Keratinocyte (primary cell): ENCODE measurements at places on chromosomes 16 and 17. TPM values are rescaled to one million over a fixed set of nuclear protein-coding genes. Genes with fewer than 3 reads are reported as not detected.

Gene DLX4
- polyA plus RNA-seq = 0.10 to 0.22 TPM (median 0.18 TPM) in 3 replicates

Gene SLFN12L
- 0.05 to 0.09 TPM (median 0.06 TPM) in 3 replicates for polyA plus RNA-seq

Gene DNAH9
- 0.37 to 0.46 TPM (median 0.42 TPM) in 3 replicates for polyA plus RNA-seq

Gene TMEM204
- polyA plus RNA-seq = 0.86 to 1.3 TPM (median 1.0 TPM) in 3 replicates

Gene KRT33B
- polyA plus RNA-seq = 0.18 to 0.33 TPM (median 0.21 TPM) in 3 replicates

Gene OR3A1
- polyA plus RNA-seq = not detected in 3 replicates

Gene ANKRD40CL
- not detected in 3 replicates for polyA plus RNA-seq

Gene SEPTIN12
- not detected in 3 replicates for polyA plus RNA-seq

Gene KRTAP4-6
- not detected in 3 replicates for polyA plus RNA-seq

Gene STX1B
- polyA plus RNA-seq = 0.34 to 0.55 TPM (median 0.50 TPM) in 3 replicates

Gene SMPD3
- polyA plus RNA-seq = 0.05 to 0.34 TPM (median 0.14 TPM) in 3 replicates

Gene RAB11FIP4
- polyA plus RNA-seq = 9.1 to 9.3 TPM (median 9.2 TPM) in 3 replicates

Gene TAX1BP3
- polyA plus RNA-seq = 105 to 197 TPM (median 126 TPM) in 3 replicates

Gene RNU2-1
- polyA plus RNA-seq = not detected in 3 replicates

Gene DDX52
- 10.3 to 22.4 TPM (median 21.8 TPM) in 3 replicates for polyA plus RNA-seq

Gene CXCL16
- 12.8 to 15.8 TPM (median 15.7 TPM) in 3 replicates for polyA plus RNA-seq

Gene ACAP1
- polyA plus RNA-seq = 0.33 to 3.1 TPM (median 1.7 TPM) in 3 replicates

Gene MT3
- polyA plus RNA-seq = not detected in 3 replicates

Gene CDC27
- polyA plus RNA-seq = 70.8 to 95.6 TPM (median 94.0 TPM) in 3 replicates

Gene MYH2
- polyA plus RNA-seq = not detected in 3 replicates

Gene C17orf107
- 0.31 to 0.68 TPM (median 0.33 TPM) in 3 replicates for polyA plus RNA-seq

Gene CHD9NB
- 0.53 to 0.89 TPM (median 0.64 TPM) in 3 replicates for polyA plus RNA-seq

Gene MYO15A
- polyA plus RNA-seq = 0.20 to 0.53 TPM (median 0.25 TPM) in 3 replicates

Gene C16orf54
- not detected in 3 replicates for polyA plus RNA-seq

Gene CSF3
- 0.19 to 0.84 TPM (median 0.76 TPM) in 3 replicates for polyA plus RNA-seq

Gene KRTAP3-3
- not detected in 3 replicates for polyA plus RNA-seq

Gene CNTNAP1
- polyA plus RNA-seq = 0.46 to 2.0 TPM (median 0.71 TPM) in 3 replicates

Gene DNAAF8
- 0.26 to 0.57 TPM (median 0.33 TPM) in 3 replicates for polyA plus RNA-seq

Gene KRT33A
- 0.14 TPM in 1 of 3 replicates, not detected in the others for polyA plus RNA-seq

Gene CHCT1
- not detected in 3 replicates for polyA plus RNA-seq

Gene PRSS22
- polyA plus RNA-seq = 2.2 to 3.7 TPM (median 3.5 TPM) in 3 replicates

Gene METRNL
- 3.1 to 7.2 TPM (median 3.4 TPM) in 3 replicates for polyA plus RNA-seq

Gene UMOD
- not detected in 3 replicates for polyA plus RNA-seq

Gene NGFR
- polyA plus RNA-seq = 0.97 to 3.1 TPM (median 1.7 TPM) in 3 replicates

Gene DVL2
- 3.7 to 6.3 TPM (median 4.7 TPM) in 3 replicates for polyA plus RNA-seq

Gene SLC46A1
- 1.7 to 1.9 TPM (median 1.9 TPM) in 3 replicates for polyA plus RNA-seq

Gene TBC1D3H
- polyA plus RNA-seq = not detected in 3 replicates

Gene NPIPA3
- polyA plus RNA-seq = 0.45 to 1.2 TPM (median 0.79 TPM) in 3 replicates

Gene ATP1B2
- not detected in 3 replicates for polyA plus RNA-seq

Gene GNG13
- polyA plus RNA-seq = not detected in 3 replicates

Gene GP2
- polyA plus RNA-seq = not detected in 3 replicates

Gene PARD6A
- polyA plus RNA-seq = 0.05 to 0.23 TPM (median 0.20 TPM) in 3 replicates
